NCI-H526 treated with DMSO at 0.1 percent for 48 hours (cell line): ENCODE measurements at places on chromosomes 1 and 21.

GRCh38 chr1:30888391-30888790 lies 20.2 kb downstream of the SDC3 start:
- peak; percentile 66 for DNase-seq

- no peak for DNase-seq
These were observed 45.7 kb downstream of the ATP5PO start for GRCh38 chr21:33869873-33870272.

- no peak for DNase-seq
These were observed 409.8 kb downstream of the DISC1 start for GRCh38 chr1:232036181-232036933.

DNA sequence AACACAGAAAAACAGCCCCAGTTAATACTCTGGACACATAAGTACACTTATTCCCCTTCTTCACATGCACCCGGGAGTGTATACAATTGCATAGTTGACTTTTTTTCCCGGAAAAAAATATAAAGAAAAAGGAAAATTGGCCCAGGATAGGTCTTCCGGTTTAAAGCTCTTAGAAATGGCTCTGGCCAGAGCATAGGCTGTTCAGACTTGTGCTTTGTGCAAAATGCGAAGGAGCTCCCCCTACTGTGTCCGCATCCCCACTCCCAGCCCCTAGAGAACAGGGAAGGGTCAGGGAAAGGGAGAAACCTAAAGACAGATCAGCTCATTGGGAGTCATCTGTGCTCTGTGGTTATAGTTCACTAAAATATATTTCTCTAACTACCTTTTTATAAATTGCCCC lies 5.5 kb upstream of the MTMR11 start:
- DNase-seq: no peak

DNA sequence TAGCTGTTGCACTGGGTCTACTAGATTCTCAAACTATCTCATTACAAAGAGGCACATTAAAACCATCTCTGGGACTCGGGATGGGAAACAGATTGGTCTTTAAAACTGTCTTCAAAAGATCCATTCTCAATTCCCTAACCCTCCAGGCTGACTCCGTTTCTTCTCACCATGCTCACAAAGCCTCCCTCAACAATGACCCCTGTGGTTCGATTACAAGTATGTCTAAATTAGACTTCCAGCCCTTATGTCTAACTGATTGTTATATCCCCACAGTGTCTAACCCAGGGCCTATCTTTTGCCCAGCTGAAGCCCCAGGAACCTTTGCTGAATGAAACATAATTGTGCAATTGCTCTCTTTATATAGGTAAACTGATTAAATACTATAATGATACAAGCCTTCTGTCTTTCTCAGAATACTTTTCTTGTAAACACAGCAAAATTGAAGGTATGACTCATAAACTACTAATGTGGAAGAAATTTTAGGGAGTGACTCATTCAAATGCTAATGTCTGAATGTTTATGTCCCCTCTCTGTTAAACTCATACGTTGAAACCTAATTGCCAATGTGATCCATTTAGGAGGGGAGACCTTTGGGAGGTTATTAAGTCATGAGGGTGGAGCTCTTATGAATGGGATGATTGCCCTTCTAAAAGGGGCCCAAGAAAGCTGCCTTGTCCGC lies 65.6 kb upstream of the DAB1 start:
- no peak for DNase-seq
